ENCODE measurements at places on chromosomes 13 and 19.

DNA sequence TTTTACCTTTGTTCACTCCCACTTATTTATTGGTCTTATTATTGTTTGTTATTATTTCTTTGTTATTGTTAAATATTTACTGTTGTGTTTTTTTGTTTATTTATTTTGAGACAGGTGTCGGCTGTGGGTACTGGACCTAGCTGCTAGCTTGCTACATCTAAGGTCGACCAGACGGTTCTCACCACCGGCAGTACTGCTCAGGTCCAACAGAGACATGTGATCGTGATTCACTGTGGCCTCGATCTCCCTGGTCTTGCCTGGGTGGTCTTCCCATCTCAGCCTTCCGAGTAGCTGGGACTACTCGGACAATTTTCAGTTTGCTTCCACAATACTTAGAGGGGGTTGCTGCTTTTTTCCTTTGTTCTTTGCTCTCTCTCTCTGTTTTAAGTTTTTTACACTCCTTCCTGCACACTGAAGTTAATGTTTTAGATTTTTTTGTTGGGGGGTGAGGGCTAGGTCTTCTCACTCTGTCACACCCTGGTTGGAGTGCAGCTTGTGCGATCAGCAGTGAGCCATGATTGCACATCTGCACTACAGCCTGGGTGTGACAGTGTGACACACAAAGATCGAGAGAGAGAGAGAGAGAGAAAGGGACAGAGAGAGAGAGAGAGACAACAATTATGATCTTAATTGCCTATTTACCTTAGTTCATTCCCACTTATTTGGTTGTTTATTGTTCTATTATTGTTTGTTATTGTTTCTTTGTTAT, 1432.4 kb downstream of the UQCRFS1 start:
- DNase-seq: no peak

DNA sequence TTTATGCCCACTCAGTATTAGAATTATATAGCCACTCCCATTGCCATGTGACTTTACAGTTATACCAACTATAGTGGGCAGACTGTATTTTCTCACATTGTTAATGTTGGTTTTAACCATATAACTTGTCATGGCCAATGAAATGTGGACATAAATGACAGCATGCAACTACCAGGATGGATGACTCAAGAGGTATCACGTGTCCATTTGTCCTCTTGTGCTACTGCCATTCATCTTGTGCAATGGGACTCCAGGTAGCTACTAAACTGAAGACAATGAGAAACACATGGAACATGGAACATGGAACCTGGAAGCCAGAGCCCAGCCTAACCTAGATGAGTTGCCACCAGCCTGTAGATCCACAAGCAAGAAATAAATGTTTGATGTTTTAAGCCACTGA, 242.7 kb upstream of the IPO5 start:
- no peak for DNase-seq

DNA sequence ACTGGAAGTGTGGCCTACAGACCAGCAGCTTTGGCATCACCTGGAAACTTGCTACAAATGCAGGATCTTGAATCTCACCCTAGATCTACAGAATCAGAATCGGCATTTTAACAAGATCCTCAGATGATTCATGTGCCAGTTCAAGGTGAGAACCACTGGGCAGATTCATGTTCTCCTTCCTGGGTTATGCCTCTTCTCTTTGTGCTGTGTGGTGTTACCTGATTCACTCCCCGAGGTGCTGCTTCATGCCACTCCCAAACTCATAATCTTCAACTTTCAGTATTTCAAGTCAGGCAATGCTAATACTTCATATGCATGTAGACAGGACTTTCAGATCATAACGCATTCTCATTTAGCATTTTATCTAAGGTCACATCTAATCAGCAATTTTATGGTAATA, 427.7 kb downstream of the FOXO1 start:
- no peak for DNase-seq

GRCh38 chr19:30087381-30088138, 145.5 kb downstream of the URI1 start:
- no peak for DNase-seq

GRCh38 chr13:98595134-98595533, 18.2 kb upstream of the STK24 start:
- no peak for DNase-seq
